ENCODE measurements at places on chromosomes 6 and 20. TPM values are rescaled to one million over a fixed set of nuclear protein-coding genes. Genes with fewer than 3 reads are reported as not detected.

GRCh38 chr6:27994616-27995015 lies 37.6 kb downstream of the OR2B6 start:
- DNase-seq = no peak

GRCh38 chr20:2759603-2760296 lies 40.7 kb downstream of the CPXM1 start:
- no peak for DNase-seq

DNA sequence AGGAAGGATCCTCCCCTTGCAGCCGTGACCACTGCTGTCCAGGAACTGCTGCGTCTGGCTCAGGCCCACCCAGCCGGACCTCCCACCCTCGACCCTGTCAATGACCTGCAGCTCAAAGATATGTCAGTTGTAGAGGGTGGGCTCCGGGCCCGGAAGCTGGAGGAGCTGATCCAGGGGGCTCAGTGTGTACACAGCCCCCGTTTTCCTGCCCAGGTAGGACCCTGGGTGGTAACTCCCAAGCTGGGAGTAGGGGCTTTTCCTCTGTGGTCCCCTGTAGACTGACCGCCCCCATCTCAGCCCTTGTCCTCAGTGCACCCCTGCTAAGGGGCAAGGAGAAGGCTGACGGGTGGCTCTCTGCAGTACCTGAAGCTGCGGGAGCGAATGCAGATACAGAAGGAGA lies 3.6 kb downstream of the DXO start:
- no peak for DNase-seq

DNA sequence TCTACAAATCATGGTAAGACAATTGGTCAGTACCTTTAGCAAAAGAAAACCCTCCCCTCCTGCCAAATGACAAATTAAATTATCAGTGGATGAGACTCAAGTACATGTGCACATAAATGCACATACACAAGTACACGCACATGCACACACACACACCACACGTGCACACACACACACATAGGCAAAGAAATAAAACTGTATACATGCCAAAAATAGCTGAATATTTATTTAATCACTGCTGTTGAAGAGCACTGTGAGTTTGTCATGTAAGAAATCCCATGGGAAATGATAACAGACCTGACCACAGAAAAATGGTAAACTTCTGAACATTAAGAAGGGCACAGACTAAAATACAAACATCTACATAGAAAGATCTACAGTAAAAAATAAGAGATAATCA lies 46.6 kb upstream of the TNFAIP3 start:
- DNase-seq = no peak

DNA sequence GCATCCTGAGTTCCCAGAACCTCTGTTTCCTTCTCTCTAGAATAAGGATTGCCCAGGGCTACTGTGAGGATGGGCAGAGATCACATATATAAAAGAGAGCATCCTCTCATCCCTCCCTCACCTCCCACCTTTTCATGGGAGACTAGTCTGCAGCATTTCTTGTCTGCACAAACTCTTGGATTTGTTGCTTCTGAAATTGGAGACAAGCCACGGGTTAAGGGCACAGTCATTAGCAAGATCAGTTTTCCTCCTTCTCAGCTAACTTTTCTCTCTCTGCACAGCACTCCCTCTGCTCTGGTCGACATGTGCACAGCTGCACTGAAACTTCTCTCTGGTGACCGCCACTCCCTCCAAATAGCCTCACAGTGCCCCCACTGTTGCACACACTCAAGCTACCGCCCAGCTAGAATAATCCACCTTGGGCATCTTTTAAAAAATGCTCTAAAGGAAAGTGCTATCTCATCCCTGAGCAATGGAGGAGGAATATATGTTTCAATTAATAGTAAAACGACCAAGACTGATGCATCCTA lies 50.9 kb upstream of the DUSP22 start:
- DNase-seq = no peak

- no peak for DNase-seq
Observed at GRCh38 chr6:151481786-151482185, 12.0 kb upstream of the CCDC170 start.

- no peak for DNase-seq
Observed at GRCh38 chr6:16623029-16623653, 138.1 kb downstream of the ATXN1 start.

GRCh38 chr6:39933669-39934130 lies 562 bp downstream of the MOCS1 start:
- no peak for DNase-seq

- no peak for DNase-seq
Observed at GRCh38 chr6:111808493-111808892, 64.8 kb downstream of the FYN start.

DNA sequence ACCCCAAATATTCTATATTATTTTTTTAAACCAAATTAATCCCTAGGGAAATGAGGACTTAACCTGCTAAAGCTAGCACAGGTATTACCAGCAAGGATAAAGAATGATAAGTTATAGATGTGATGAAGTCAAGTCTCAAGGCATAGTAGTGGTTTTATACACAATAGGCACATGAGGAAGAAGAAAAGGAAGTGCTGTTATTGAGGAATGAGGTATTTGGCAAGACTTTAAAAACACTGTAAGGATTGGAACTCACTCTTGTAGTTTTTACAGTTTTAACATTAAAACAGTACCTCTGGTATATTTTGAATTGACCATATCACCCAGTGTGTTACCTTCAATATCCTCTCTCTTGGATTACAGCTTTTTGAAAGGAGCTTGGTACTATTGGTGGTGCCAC lies 54.6 kb downstream of the PHF3 start:
- no peak for DNase-seq

DNA sequence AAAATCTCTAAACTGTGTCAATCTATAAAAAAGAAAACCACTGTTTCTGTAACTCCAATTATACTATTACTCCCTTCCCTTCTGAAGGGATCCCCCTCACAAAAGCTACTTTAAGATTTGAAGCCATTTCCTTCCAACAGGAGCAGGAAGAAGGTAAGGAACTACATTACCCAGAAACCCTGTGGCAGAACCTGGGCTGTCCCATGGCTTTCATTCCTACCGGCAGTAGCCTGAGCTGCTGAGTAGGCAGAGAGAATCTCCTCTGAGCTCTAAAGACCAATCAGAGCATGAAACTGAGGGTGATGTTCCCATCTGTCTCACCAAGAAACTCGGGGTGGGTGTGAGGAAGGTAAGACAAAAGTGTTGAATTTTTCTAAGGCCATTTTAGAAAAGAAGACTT lies 108.0 kb upstream of the LRFN2 start:
- DNase-seq = no peak

GRCh38 chr6:130027948-130028347 lies 9.6 kb downstream of the L3MBTL3 start:
- DNase-seq = no peak

GRCh38 chr6:45742591-45742990 lies 273.1 kb downstream of the CLIC5 start:
- no peak for DNase-seq

GRCh38 chr6:15769511-15770018 lies 106.7 kb upstream of the DTNBP1 start:
- no peak for DNase-seq

- DNase-seq = no peak
Observed at GRCh38 chr20:64146301-64146935, 17.8 kb upstream of the MYT1 start.

DNA sequence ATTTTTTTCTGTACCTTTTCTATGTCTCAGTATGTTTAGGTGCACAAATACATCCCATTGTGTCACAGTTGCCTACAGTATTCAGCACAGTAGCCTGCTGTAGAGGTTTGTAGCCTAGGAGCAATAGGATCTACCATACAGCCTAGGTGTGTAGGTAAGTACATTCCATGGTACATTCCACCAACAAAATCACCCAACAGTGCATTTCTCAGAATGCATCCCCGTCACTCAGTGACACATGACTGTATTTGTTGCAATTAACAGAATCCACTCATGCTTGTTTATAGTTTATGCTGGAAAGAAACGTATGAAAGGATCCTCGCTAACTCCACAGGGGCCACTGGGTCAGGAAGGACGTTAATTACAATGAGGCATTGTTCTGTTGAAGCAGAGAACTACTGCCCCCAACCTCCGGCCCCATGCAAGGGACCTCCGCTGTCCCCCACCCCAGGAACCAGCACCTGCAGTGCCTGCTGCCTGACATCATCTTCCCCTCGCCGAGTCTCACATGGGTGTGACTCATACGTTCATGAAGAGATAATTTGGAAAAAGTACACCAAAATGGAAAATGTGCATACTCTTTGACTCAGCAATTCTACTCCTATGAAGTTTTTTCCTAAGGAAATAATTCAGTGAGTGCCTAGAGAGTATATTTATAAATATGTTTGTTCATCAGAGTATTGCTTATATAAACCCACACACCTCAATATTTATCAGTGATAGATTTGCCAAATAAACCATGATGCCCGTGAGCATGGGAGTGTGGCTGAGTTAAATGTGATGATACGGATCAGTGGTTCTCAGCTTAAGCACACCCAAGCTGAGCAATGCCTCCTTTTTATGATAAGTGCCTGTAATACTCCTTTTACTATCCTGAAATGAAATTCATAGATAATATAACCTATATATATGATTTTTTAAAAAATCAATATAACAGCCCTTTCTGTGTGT lies 156.4 kb upstream of the ECI2 start:
- DNase-seq = peak; percentile 26

DNA sequence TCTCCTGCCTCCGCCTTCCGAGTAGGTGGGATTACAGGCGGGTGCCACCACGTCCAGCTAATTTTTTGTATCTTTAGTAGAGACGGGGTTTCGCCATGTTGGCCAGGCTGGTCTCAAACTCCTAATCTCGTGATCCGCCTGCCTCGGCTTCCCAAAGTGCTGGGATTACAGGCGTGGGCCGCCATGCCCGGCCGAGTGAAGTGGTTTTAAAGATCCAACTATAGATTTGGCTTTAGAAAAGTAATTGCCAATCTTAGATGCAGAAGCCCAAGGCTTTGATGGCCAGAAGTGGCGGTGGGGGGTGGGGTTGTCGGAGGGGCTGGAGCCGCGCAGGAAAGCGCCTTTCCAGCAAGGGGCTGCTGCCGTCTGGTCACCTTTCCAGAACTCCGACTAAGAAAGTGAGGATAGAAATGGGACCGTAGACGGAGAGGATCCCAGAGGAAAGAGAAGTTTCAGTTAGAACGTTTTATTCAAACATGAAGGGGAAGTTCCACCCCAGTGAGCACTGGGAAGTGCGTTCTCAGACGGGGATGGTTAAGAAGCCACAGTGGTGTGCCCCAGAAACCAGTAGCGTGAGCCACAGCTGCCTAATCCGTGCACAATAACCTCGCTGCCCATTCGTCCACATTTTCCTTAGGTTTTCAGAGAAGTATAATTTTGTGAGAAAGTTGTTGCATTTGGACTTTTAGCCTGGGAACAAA lies 69.7 kb downstream of the DLL1 start:
- DNase-seq = no peak

DNA sequence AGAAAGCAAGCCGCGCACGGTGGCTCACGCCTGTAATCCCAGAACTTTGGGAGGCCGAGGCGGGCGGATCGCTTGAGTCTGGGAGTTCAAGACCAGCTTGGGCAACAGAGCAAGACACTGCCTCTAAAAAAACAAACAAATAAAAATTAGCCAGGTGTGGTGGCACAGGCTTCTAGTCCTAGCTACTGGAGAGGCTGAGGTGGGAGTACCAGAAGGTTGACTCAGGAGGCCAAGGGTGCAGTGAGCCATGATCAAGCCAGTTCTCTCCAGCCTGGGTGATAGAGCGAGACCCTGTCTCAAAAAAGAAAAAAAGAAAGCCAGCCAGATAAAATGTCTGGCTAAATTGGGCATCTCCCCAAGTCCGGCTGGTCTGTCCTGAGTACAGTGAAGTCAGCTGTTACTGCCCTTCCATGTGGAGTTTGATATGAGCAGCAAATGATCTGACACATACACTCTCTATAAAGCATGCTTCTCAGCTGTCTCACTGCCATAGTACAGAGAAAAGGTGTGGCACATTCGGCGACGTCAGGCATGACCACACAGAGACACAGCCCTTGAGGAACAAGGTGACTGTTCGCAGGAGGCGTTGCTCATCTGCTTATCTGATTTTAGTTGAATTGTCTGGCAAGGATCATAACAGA lies 13.0 kb downstream of the CD83 start:
- peak; percentile 77 for DNase-seq

GRCh38 chr20:51750037-51750769 lies 18.0 kb downstream of the ATP9A start:
- DNase-seq = peak; percentile 82

DNA sequence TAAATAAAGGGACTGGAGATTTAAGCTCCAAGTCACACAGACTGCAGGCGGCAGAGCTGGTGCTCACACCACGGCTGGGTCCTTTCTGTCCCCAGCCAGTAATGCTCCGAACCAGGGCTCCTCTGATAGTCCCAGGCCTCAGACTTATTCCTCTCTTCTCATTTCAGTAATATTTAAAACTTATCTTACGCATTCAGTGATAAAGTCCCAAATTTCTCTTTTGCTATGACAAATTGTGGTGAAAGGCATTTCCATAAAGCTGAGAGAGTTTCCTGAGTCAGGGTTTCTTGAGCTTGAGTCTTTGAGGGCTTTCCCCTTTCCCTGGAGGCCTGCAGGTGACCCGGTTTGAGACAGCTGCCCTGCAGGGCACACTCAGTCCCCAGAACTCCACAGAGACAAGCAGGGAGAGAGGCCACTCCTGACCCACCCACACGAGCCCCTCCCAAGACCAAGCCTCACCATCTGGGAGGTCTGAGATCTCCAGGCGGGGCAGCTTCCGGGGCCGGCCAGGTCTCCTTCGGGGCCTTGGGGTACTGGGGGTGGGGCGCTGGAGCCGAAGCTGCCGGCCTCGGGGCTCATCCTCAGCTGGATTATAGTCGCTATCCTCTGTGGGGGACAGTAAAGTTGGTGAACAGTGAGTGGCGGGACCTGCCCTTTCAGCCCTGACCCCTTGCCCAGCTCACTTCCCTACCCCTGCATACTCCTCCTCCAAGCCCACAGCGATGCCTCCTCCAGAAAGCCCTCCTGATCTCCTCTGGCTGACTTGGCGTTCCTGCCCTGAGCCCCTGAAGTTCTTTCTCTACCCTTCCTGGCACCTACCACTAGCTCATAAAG lies 6.6 kb downstream of the ZNF335 start:
- DNase-seq = no peak

- DNase-seq = peak; percentile 40
Observed at GRCh38 chr6:134123666-134124208, 71.3 kb upstream of the SLC2A12 start.

DNA sequence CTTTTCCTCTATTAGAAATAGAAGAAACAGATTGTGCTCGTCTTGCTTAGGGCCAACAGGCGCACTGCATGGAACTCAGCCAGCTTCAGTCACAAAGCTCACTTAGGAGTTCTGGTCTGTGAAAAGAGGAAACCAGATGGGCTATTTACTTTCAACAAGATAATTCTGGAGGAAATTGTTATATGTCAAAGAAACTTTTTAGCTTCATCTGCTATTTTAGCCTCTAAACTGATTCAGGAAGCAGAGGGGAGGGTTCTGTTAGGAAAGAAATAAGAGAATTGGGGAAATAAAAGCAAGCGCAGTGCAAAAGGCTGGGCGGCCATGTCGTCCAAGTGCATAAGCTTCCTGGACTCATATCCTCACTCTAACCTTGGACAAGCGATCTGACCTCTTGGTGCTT lies 21.3 kb downstream of the PRKN start:
- DNase-seq = no peak

The F13A1 gene
- polyA plus RNA-seq = not detected

The RBBP8NL gene
- polyA plus RNA-seq = not detected

The SPEF1 gene
- 0.16 TPM for polyA plus RNA-seq

The GHRH gene
- not detected for polyA plus RNA-seq

The ANKRD66 gene
- not detected for polyA plus RNA-seq

The HCRTR2 gene
- not detected for polyA plus RNA-seq

The LY6G6D gene
- polyA plus RNA-seq = not detected

The HLA-DOB gene
- 3.5 TPM for polyA plus RNA-seq

The SPDEF gene
- 0.06 TPM for polyA plus RNA-seq
